ENCODE measurements at places on chromosomes 1 and 21. TPM values are rescaled to one million over a fixed set of nuclear protein-coding genes. Genes with fewer than 3 reads are reported as not detected.
A peak's percentile ranks its signal among the peaks of the same experiment; 100 is the strongest.

DNA sequence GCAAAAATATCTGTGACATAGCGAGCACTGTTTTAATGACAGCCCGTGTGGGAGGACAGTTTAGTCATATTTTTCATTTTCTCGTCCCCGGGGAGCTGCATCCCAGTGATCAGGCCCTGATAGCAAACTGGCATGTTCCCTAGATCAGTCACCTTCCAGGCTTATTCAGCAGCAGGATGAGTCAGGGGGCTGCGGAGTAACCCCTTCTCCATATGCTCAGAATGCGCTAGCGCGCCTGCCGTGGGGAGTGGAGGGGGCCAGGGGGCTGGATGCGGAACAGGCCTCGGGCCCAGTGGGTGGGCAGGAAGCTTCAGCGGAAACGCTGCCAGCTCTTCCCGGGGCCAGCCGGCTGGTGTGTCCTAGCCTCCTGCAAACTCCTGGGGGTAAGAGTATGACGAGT, 94.0 kb downstream of the KCND3 start:
- no peaks in the 10 kb centered on the region for H3K36me3 ChIP-seq
- H3K27me3 ChIP-seq, result no peaks in the 10 kb centered on the region
- no peak overlapping the region for H3K4me3 ChIP-seq
- no peak overlapping the region for H3K27ac ChIP-seq
- no peaks in the 10 kb centered on the region for H3K4me1 ChIP-seq

The SPRR5 gene
- not detected for total RNA-seq

The MTARC1 gene
- total RNA-seq, result 16.5 TPM

GRCh38 chr1:169488157-169488556, 2.4 kb upstream of the SLC19A2 start:
- DNase-seq, result no peak
- no peaks in the 10 kb centered on the region for H3K36me3 ChIP-seq
- H3K4me1 ChIP-seq, result peaks cover 10% of the 10 kb centered on the region
- no peak overlapping the region for H3K27ac ChIP-seq
- H3K4me3 ChIP-seq, result no peak overlapping the region
- no peaks in the 10 kb centered on the region for H3K27me3 ChIP-seq

- H3K36me3 ChIP-seq, result no peaks in the 10 kb centered on the region
- H3K4me3 ChIP-seq, result no peak overlapping the region
- H3K27ac ChIP-seq, result no peak overlapping the region
- DNase-seq, result no peak
Measured at GRCh38 chr1:65772607-65773006, 20.1 kb upstream of the PDE4B start.

The CHRM3 gene
- total RNA-seq, result 0.61 TPM

The CR1L gene
- 0.61 TPM for total RNA-seq

The C1QA gene
- 47.5 TPM for total RNA-seq

GRCh38 chr1:228836427-228836826, 101.1 kb downstream of the RHOU start:
- peaks cover 15% of the 10 kb centered on the region for H3K4me1 ChIP-seq
- no peak overlapping the region for H3K27ac ChIP-seq
- no peak for DNase-seq
- no peak overlapping the region for H3K4me3 ChIP-seq

The TAS1R3 gene
- total RNA-seq, result 0.52 TPM

The RAD54L gene
- total RNA-seq, result not detected

- H3K4me1 ChIP-seq, result peaks cover 58% of the 10 kb centered on the region
- no peaks in the 10 kb centered on the region for H3K27me3 ChIP-seq
- no peak for DNase-seq
Measured at GRCh38 chr21:37368541-37369279, 2.1 kb downstream of the DYRK1A start.

DNA sequence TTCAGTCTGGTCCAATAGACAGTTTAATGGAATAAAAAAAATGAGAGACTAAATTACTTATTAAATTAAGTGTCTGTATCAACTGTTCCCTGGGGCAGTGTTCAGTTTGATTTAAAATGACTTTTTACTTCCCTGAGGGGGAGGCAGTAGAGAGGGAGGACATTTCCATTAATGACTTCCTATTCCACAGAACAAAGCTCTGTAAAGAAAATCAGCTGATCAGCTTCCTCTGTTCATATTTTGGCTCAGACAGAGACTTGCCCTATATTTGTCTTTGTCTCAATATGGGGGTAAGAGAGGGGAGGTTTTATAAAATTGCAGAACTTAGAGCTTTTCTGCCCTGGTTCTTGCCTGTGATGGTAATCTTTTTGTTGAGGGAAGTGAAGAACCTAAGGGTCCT, 8.4 kb downstream of the CFAP126 start:
- DNase-seq, result no peak
- no peaks in the 10 kb centered on the region for H3K36me3 ChIP-seq
- H3K4me3 ChIP-seq, result no peak overlapping the region
- no peak overlapping the region for H3K27ac ChIP-seq
- H3K4me1 ChIP-seq, result peaks cover 32% of the 10 kb centered on the region

The SYNJ1 gene
- 12.1 TPM for total RNA-seq

GRCh38 chr1:235782601-235783000, 84.1 kb downstream of the LYST start:
- no peaks in the 10 kb centered on the region for H3K27me3 ChIP-seq
- H3K4me1 ChIP-seq, result no peaks in the 10 kb centered on the region
- H3K27ac ChIP-seq, result no peak overlapping the region
- DNase-seq, result no peak
- no peak overlapping the region for H3K4me3 ChIP-seq

The DNM3 gene
- 14.2 TPM for total RNA-seq

The FAM72C gene
- total RNA-seq, result not detected

- no peak overlapping the region for H3K27ac ChIP-seq
- no peak overlapping the region for H3K4me3 ChIP-seq
- H3K36me3 ChIP-seq, result no peaks in the 10 kb centered on the region
- peaks cover 6% of the 10 kb centered on the region for H3K4me1 ChIP-seq
Measured at GRCh38 chr1:94239796-94240195, 2.4 kb upstream of the ARHGAP29 start.

- DNase-seq, result no peak
- no peaks in the 10 kb centered on the region for H3K36me3 ChIP-seq
Measured at GRCh38 chr21:9756677-9757076, 764.7 kb upstream of the TPTE start.

DNA sequence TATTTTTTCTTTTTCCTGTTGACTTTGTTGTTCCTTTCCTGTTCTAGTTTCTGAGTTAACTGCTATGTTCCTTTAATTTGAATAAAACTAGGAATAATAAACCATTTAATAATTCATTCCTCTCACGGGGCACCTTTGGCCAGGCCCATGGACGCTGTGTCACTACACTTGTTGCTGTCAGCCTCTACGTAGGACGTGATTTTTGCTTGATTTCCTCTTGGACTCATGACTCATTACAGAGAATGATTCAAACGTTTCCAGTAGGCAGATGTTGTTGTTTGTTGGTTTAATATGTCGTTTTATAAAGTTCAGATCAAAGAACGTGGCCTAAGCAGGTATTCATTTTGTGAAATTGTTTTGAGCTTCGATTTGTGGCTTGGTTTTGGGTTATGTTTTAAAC, 9.1 kb upstream of the SLC19A1 start:
- peak; percentile 54 for DNase-seq
- H3K27me3 ChIP-seq, result no peaks in the 10 kb centered on the region
- no peak overlapping the region for H3K27ac ChIP-seq
- no peak overlapping the region for H3K4me3 ChIP-seq

- H3K4me3 ChIP-seq, result no peak overlapping the region
- no peaks in the 10 kb centered on the region for H3K27me3 ChIP-seq
- no peak for DNase-seq
- H3K36me3 ChIP-seq, result no peaks in the 10 kb centered on the region
Measured at GRCh38 chr1:62142496-62142895, 52.2 kb upstream of the L1TD1 start.

DNA sequence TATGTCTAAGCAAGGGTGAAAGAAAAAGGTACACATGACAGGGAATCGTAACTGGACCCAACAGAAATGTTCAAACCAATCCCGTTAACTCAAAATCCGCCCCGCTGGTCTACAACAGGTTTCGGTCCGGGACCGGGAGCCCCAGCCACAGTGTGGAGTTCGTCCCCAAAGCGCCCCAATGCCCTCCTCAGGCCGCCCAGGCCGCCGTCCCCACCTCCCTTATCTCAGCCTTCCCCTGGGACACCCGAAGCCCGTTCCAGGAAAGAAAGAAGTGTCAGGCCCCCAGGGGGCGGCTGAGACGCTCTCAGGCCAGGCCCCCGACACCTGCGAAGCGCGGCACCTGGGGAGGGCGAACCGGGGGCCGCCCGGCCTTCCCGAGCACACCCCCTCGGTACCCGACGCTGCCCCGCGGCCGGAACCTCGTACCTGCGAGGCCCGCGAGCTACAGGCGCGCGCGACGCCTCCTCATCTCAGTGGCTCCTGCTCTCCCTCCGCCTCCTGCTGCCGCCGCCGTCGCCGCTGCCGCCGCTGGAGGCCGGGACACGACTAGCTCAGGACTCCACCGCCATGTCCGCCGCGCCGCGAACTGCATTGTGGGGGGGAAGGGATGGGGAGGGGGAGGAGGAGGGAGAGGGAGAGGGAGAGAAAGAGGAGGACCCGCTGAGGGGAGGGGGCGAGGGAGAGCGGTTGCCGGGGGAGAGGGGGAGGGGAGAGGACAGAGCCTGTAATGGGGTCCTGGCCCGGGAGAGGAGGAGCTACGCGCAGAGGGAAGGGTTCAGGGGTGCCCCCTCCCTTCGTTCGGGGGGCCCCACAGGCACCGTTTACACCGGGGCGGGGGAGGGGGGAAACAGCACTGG, at the start of gene TUT4:
Gene TUT4, minus strand, starts transcription at position 588 of the 857 bp plus-strand sequence. CDS start 26,812 bp downstream, outside the sequence.
- peak within 1 kb of the TSS; percentile 97 for H3K27ac ChIP-seq
- no peaks in the 10 kb centered on the region for H3K36me3 ChIP-seq
- peak; percentile 85 for DNase-seq
- no peaks in the 10 kb centered on the region for H3K27me3 ChIP-seq
- H3K4me1 ChIP-seq, result peaks cover 20% of the 10 kb centered on the region

GRCh38 chr1:5906966-5907365, 85.3 kb downstream of the NPHP4 start:
- H3K27me3 ChIP-seq, result no peaks in the 10 kb centered on the region
- H3K36me3 ChIP-seq, result no peaks in the 10 kb centered on the region
- H3K4me1 ChIP-seq, result no peaks in the 10 kb centered on the region
- DNase-seq, result no peak
- H3K27ac ChIP-seq, result no peak overlapping the region

DNA sequence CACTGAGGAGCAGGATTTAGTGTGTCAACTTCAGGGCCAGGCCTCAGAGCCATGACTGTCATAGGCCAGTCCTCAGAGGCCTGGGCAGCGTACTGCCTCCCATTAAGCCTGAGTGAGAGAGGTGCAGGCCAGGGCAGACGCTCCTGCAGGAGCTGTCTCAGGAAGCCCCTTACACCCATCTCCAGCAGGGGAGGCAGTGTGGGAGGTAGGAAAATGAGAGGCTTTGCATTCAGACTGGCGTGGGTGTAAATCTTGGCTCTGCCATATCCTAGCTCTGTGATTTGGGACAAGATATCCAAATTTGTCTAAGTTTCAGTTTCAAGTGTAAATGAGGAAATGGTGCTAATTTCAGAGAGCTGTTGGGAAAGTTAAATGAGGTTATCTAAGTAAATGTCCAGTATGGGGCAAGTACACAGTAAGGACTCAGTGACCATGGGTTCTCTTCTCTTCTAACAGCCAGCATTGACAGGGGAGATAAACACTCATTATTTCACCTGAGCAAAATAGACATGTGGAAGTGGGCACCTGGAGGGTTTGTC, 184.1 kb downstream of the ZSCAN20 start:
- no peak overlapping the region for H3K27ac ChIP-seq
- H3K4me1 ChIP-seq, result no peaks in the 10 kb centered on the region
- H3K36me3 ChIP-seq, result no peaks in the 10 kb centered on the region

The TLR5 gene
- 3.5 TPM for total RNA-seq

GRCh38 chr1:9590945-9591668, 2.4 kb downstream of the TMEM201 start:
- peaks cover 29% of the 10 kb centered on the region for H3K4me1 ChIP-seq
- no peaks in the 10 kb centered on the region for H3K27me3 ChIP-seq

GRCh38 chr1:223482766-223483165, 89.6 kb downstream of the CCDC185 start:
- no peaks in the 10 kb centered on the region for H3K27me3 ChIP-seq
- no peak overlapping the region for H3K4me3 ChIP-seq
- H3K36me3 ChIP-seq, result no peaks in the 10 kb centered on the region
- H3K4me1 ChIP-seq, result no peaks in the 10 kb centered on the region

GRCh38 chr21:33231526-33231925, 1.8 kb downstream of the IFNAR2 start:
- no peaks in the 10 kb centered on the region for H3K27me3 ChIP-seq
- no peak for DNase-seq
- no peak overlapping the region for H3K27ac ChIP-seq
- H3K4me1 ChIP-seq, result no peaks in the 10 kb centered on the region
- no peaks in the 10 kb centered on the region for H3K36me3 ChIP-seq

- no peaks in the 10 kb centered on the region for H3K4me1 ChIP-seq
- H3K27ac ChIP-seq, result no peak overlapping the region
- no peaks in the 10 kb centered on the region for H3K27me3 ChIP-seq
- no peak overlapping the region for H3K4me3 ChIP-seq
- peaks cover 37% of the 10 kb centered on the region for H3K36me3 ChIP-seq
Measured at GRCh38 chr1:64663668-64664067, 81.2 kb upstream of the RAVER2 start.

DNA sequence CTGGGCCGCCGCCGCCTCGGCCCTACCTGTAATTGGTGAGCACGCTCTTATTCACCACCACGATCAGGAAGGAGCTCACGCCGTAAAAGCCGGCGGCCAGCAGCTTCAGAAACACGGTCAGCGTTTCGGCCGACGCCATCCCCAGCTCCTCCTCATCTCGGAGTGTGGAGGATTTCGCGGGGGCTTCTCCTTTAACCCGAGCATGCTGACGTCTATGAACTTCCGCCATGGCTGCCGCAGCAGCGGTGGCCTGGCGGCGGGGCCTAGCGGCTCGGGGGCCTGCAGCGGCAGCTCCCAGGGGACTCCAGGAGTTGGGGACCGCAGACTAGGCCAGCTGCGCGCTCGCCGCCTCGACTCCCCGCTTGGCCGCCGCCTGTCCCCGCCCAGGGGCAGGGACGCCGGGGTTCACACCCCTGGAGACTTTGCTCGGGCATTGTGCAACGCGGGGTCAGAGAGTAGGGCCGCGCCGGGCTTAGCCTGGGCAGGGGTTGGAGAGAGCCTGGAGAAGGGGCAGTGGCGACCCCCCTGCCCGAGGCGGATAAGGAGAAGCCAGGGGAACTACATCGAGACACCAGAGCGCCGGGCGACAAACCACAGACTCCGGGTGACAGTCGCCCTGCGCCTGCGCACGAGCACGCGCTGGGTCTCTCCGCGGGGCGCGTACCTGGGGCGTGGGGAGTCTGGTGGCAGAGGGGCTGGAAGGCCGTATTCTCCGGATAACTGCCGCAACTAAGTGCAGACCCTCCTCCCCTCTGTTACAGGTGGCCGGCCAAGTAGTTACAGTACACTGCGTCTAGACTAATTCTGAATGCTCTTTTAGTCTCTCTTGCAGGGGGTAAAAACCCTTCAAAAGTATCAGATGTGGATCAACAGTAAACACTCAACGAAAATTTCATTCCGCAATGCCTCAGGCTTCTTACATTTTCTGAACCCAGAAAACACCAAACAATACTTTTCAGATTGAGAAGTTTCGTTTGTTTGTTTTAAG, at the start of gene SLC35D1:
Gene SLC35D1, minus strand, starts transcription at position 364 of the 988 bp plus-strand sequence. Its CDS starts 135 bp downstream, at position 229.
- no peaks in the 10 kb centered on the region for H3K27me3 ChIP-seq
- DNase-seq, result peak; percentile 65
- peaks cover 7% of the 10 kb centered on the region for H3K4me1 ChIP-seq
- peak within 1 kb of the TSS; percentile 82 for H3K4me3 ChIP-seq
- peak within 1 kb of the TSS; percentile 94 for H3K27ac ChIP-seq
